ENCODE measurements at places on chromosomes 2 and 18.

DNA sequence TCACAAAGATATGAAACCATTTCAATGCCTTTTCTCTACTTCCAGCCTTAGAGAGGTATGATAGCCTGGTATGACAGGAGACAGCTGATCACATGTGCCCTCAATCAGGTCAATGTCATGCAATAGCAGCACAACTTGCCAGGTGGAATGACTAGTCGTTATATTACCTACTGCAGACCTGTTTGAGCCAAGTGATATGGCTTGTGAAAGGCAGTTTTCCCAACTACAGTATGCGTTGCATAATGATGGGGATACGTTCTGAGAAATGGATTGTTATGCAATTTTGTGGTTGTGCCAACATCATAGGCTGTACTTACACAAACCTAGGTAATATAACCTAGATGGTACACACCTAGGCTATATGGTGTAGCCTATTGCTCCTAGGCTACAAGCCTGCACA, 262.8 kb downstream of the ICOS start:
- DNase-seq, result no peak

- no peak for DNase-seq
Measured at GRCh38 chr18:8745355-8746014, 40.1 kb downstream of the MTCL1 start.

DNA sequence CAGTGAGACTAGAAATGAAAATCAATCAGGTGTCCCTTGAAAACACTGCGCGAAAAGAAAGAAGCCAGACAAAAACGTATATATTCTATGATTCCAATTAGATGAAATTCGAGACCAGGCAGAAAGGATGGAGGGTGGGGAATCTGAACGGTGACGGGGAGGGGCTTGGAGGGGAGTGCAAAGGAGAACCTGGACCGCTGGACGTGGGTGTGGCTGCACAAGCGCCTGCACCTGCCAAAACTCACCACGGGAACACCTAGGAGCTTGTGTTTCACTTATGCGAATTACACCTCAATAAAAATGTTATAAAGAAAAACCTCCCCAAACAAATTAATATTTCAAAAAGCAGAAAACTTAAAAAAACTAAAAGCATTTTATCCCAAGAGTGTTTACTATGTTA, 21.9 kb downstream of the THAP4 start:
- no peak for DNase-seq

GRCh38 chr2:227462462-227462951, 9.4 kb upstream of the AGFG1 start:
- DNase-seq, result no peak
